Esophagus squamous epithelium (tissue), 5 donors: ENCODE measurements at places on chromosomes 7 and 10.

DNA sequence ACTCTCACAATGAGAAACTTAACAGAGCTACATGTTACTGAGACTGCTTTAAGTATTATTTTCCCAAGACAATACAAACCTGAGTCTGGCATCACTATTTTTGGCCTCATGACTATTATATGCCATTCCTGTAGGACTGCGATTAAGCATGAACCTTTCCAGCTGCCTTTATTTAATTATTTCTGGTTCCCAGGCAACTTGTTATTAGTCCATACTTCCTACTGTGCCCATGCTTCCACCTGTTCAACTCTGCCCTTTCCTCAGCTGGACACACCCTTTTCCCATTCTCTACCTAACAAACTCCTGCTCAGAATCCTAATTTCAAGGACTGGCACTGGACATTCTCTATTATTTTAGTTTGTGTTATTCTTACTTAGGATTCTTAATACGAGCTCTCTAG, 8.1 kb upstream of the CROT start:
- DNase-seq, result no peak

- DNase-seq, result no peak
These were observed 77.3 kb upstream of the SVIL start for GRCh38 chr10:29712108-29712507.

DNA sequence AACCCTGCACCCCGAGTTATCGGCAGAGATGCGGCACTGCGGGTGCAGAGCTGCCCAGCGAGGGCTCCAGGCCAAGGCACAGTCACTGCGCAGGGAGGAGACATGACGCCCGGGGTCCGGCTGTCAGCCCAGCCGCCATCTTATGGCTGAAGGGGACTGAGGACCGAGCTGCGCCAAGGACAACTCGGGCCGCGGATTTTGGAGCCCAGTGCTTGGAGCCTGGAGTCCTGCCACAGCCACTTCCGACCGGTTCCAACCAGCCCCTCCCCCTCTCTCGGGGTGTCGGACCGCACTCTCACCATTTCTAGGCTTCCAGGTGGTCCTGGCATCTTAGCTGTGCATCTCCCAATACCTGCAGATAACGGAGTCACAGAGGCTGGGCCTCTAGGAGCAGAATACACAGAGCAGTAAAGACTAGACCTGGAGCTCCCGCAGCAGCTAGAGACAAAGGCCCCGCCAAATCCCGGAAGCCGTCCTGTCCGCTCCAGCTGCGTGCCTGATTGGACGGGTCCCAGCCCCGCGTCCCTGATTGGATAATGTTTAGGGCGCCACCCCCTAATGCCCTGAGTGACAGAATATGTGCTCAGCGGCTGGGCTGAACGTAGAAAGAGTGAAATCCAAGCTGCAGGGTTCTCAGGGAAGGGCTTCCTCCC, at the start of gene ZNF680:
Gene ZNF680 (minus strand): TSS at position 446 of the 653 bp plus-strand sequence. CDS start 117 bp downstream, at position 329.
- DNase-seq, result peak; percentile 70

GRCh38 chr7:83541187-83541960, 107.6 kb downstream of the SEMA3E start:
- DNase-seq, result no peak

DNA sequence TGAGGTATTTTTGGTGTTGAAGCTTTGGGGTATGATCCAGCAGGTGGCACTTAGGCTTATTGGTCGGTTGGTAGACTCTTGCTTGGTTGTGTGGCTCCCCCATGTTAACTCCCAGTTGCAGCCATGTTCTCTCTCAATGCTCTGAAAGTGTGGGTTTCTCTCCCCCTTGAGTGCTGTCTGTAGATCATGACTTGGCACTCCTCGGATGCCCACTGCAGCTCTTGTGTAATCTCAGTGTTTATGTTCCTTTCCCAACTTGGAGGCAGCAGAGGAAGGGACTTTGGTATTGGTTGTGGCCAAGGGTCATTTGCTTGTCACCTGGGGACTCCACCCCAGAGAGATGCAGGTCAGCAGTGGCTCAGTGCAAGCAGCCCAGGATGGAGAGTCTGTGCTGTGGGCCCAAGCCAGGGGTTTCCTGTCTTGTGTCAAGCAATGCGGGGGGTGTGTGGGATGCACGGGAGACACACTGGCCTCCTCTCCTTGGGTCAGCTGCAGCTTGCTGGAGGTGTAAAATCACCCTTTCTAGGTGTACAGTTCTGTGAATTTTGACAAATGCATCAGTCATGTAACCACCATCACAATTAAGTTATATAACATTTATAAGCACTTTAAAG, 36.9 kb downstream of the PIK3CG start:
- no peak for DNase-seq

DNA sequence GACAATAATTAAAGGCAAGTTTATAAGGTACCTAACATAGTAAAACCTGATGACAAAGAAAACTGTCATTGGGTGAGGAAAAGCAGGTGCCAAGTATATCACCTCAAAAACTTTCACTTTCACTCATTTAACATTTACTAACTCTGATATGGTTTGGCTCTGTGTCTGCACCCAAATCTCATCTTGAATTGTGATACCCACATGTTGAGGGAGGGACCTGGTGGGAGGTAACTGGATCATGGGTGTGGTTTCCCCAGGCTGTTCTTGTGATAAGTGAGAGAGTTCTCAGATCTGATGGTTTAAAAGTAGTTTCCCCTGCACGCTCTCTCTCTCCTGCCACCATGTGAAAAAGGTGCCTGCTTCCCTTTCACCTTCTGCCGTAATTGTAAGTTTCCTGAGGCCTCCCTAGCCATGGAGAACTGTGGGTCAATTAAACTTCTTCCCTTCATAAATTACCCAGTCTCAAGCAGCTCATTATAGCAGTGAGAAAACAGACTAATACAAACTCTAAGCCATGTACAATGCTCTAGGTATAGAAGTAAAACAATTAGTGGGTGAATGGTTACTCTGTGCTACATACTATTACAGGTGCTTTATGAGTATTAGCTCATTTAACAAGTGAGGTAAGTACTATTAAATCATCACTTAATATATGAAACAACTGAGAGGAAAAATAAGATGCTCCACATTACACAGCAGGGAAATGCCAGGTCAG, 199.0 kb downstream of the CHCHD3 start:
- no peak for DNase-seq

GRCh38 chr7:41566581-41566980, 136.3 kb downstream of the INHBA start:
- DNase-seq, result no peak
